H7 (cell line): ENCODE measurements at places on chromosomes 2 and 18. TPM values are rescaled to one million over a fixed set of nuclear protein-coding genes. Genes with fewer than 3 reads are reported as not detected.

DNA sequence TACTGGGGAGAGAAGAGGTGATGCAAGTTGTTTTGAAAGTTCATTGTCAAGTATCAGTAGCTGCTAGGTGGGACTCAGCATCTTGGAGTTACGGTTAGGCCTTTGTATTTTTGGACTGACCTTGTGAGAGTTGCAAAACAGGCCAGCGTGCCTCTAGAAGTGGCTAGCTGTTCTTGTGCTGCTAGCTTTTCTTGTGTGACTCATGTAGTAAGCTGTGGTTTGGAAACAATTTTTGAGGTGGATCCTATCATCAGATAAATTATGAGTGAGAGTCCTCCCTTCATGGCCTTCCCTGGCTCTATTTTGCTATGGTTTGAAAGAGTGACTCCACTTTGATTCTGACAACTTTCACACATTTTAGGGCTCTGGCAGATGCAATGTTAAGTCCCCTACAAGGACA lies 409.2 kb upstream of the HS6ST1 start:
- DNase-seq, result no peak

DNA sequence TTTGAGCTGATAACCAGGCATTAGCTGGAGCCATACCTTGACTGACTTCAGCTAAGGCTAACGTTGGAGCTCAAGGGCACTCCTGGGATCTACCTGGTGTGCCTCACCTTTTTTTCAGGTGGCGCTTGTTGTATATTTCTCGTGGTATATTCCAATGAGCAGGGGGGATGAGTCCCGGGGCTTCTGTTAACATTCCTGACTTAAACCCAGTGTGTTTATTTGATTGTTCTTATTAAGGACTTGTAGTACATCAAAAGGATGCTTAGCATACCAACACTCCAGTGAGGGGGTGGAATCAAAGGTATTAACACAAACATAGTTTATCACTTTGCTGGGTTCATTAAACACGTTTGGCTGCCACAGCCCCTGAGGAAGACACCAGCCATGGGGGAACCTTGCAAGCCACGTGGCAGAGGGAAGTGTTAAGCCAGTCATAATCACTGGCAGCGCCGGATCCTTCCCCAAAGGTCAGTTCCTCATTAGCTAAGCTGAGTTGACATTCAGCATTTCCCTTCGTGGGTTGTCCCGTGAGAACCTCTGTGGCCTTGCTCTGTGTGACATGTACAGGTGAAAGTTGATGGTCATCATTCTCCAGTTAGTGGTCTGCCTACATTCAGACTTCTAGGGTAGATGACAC lies 119.5 kb upstream of the MCFD2 start:
- DNase-seq, result no peak

DNA sequence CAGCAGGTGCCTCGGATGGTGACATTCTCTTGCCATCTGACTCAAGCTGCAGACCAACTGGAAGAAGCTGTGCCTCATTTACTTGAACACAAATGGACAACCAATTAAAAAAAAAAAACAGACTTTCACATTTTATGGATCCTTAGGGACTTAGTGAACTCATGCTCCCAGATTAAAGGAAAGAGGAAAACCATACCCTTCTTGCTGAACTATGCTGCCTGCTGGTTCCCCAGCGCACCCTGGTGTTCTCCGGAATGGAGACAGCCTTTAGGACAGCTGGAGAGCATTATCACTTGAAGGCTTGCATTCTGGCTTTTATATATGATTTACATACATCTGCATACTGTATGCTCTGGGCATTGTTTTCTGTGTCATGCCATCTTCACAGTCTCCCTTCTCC lies 370.7 kb downstream of the SLC4A3 start:
- peak; percentile 13 for DNase-seq

The RBM43 gene
- 0.59 and 4.1 TPM in 2 replicates for total RNA-seq

GRCh38 chr2:108388045-108388444 lies 10.3 kb downstream of the SULT1C4 start:
- no peak for DNase-seq

DNA sequence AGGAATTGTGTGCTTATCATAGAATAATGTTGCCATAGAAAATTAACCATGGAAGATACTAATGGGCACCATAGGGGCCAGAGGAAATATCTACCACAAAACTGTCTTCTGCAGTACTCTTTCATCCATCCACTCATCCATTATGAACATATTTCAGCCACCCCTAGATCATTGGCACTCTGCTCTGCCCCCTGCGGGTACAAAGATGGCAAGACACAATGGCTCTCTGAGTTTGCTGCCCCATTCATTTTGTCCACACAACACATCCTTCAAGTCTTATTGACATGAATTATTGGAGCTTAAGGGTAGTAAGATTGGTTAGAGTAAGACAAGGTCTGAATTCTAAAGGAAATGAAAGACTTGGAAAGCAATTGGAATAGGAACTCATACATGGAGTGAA lies 1224.7 kb upstream of the CELF4 start:
- no peak for DNase-seq

DNA sequence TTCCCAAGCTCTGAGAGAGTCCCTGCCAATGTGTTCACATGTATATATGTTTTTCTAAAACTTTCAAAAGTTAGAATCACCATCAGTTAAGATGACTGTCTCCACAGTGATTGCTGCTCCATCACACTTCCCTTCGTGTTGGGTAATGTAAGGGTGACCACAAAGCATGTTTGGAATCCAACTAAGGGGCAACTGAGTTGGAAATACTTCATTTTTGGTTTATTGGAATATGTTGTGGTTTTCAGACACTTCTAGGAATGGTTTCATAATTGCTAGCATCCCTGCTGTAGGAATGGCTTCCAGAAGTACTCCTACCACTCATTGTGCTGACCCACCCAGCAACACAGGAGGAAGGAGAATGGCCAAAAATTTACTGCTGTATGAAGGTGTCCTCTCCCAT lies 212.5 kb upstream of the GULP1 start:
- no peak for DNase-seq

DNA sequence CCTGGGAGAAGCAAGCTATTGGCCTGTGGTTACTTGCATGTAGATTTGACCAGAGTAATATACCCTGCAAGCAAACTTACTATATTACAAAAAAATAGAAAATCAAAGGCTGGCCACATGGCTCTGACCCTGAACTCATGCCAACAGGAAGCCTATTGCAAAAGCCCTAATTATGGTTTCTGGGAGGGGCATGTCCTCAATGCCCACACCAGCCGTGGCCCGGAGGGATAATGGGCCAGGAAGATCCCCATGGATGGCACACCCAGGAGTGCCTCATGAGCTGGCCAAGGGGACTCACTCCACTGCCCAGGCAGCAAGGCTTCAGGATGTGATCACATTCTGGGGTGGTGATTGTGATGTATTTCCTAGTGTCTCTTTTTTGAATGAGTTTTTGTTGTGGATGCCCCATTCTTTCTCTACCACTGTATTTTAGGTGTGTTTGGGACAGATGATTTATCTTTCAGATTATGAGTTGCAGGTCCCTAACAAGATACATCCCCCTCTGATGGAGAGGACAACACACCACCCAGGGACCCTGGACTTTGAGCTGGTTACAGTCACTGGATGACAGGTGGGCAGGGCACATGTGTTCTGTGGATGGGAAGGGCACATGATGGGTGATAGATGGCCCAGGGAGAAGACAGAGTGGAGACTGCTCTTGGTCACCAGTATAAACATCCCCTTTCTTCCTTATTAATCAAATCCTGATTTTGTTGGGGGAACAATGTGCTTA lies 18.7 kb upstream of the TFCP2L1 start:
- DNase-seq, result no peak

The TEX44 gene
- not detected in 2 replicates for total RNA-seq

DNA sequence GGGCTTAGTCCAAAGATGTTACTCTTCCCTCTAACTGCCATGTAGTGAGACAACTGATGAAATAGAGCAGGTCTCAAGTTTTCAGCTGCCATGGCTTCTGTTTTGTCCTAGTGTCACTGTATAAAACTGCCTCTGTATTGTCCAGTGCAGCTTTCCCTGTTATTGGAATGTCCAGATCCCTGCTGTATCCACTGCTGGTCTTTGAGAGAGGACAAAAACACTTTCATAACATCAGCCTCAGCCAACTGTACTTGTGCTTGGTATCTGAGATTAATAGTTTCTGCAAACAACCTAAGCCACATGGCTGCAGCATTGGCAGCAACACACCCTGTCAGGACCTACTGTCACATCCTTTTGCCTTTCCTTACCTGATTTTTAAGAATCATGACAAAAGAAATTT lies 480.2 kb downstream of the LPIN1 start:
- no peak for DNase-seq

DNA sequence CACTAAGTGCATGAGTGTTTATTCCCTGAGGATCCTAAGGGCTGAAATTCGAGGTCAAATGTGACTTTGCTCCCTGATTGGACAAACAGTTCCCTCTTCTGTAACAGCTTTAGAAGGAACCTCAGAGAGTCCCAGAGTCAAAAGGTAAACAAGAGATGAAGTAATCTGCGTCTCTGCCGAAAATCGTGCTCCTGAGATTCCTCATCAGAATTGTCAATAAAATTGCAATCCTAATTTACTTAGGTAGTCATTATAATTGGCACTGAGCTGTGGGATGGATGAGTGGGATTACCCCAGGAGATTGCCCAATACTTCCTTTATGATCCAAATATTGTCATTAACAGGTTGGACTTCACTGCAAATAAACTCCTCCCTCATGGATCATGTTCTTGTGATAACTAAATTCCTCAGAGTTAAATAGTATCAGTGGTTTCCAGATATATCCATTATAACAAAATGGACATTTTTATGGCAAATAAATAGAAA lies 907 bp upstream of the SUCLG1 start:
- peak; percentile 13 for DNase-seq

DNA sequence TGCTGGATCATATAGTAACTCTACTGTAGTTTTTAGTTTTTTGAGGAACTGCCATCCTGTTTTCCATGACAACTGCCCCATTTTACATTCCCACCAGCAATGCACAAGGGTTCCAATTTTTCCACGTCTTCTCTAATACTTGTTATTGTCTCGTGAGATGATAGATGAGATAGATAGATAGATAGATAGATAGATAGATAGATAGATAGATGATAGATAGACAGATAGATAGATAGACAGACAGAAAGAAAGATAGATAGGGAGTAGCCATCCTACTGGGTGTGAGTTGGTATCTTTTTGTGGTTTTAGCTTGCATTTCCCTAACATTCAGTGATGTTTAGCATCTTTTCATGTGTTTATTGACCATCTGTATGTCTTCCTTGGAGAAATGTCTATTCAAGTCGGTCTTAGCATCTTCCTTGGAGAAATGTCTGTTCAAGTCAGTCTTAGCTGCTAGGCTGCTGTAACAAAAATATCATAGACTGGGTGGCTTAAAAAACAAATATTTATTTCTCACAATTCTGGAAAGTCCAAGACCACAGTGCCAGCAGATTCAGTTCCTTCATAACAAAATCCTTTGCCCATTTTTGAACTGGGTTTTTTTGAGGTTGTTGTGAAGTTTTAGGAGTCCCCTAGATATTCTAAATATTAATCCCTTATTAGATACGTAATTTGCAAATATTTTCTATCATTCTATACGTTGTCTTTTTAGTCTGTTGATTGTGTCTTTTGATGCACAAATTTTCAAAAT lies 98.5 kb downstream of the BIN1 start:
- no peak for DNase-seq

- peak; percentile 81 for DNase-seq
Observed at GRCh38 chr2:53859206-53860181, at the start of gene GPR75. Gene GPR75 (minus strand): TSS chr2:53859967. CDS start chr2:53854756, 5,211 bp downstream.

The MAL gene
- total RNA-seq, result 0.80 TPM in 1 of 2 replicates, not detected in the other

DNA sequence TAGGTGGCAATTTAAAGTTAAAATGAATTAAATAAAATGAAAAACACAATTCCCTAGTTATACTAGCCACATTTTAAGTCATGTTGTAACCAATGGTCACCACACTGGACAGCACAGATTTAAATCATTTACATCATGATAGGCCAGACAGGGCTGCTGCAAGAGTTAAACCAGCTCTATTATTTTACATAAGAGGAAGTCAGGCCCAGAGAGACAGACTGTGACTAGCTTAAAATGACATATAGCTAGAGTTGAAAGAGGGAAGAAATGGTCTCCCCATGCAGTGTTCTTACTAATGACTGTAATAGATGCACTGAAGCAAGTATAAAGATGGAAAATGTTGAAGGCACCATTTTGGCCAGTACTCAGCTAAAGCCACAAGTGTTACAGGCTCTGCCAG lies 69.6 kb downstream of the SLC66A3 start:
- DNase-seq, result no peak

GRCh38 chr2:43507137-43507536 lies 88.7 kb downstream of the THADA start:
- DNase-seq, result no peak

- peak; percentile 24 for DNase-seq
Observed at GRCh38 chr2:157874997-157875640, 1.0 kb downstream of the ACVR1 start.

DNA sequence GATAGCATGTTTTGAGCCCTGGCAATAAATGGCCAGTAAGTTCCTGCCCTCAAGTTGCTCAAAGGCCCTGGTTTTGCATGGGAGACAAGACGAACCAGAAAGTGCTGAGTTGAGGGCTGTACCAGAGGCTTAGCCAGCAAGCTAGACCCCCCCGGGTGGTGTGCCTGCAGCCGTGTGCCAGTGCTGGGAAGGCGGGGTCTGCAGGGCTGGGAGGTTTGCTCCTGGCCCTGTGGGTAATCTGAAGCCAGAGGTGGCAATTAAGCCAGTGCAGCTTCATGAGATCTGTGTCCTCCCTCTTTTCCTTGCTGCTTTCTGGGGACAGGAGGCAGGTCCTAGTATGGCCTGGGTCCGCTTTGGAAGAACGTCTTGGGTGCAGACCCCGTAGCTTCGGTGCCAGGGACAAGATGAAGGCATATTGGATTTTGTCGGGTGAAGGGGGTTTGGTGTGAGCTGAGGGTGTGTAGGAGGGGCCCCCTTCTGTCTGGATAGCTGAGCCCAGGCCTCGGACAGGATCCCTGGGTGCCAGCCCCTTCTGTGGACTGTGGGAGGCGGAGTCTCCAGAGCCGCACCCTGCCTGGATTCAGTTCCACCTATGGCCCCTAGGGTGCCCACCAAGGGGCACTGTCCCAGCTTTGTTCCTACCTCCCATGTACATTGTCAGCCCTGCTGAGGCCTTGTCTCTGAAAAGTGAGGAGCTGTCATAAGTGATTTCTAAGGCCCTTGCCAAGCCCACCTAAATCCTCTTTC lies 15.6 kb downstream of the ATOH8 start:
- peak; percentile 91 for DNase-seq

- no peak for DNase-seq
Observed at GRCh38 chr2:74081030-74081762, 66.5 kb downstream of the BOLA3 start.

- no peak for DNase-seq
Observed at GRCh38 chr2:145065342-145065741, 545.4 kb upstream of the ZEB2 start.

DNA sequence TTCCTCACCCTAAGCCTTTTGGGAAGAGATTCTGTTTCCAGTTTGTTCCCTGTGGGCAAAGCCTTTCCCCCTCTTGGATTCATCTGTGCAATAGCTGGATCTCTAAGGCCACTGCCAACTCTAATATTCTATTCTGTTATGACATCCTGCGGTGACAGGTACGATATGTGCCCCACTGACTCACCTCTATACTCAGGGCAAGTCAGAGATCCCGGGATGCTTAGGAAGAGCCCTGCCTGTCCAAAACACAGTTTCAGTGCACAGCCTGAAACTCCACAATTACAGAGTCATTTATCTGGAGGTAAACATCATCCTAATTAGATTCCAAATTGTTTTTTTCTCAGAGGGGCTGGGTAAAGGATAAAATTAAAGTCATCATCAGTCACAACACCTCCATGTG lies 190.2 kb downstream of the TFCP2L1 start:
- DNase-seq, result peak; percentile 4

- DNase-seq, result no peak
Observed at GRCh38 chr18:76643996-76644395, 149.0 kb upstream of the ZNF516 start.
